ENCODE measurements at places on chromosomes 6 and 20. TPM values are rescaled to one million over a fixed set of nuclear protein-coding genes. Genes with fewer than 3 reads are reported as not detected.

- DNase-seq, result no peak
These were observed 48.2 kb upstream of the ZNFX1 start for GRCh38 chr20:49326026-49326425.

DNA sequence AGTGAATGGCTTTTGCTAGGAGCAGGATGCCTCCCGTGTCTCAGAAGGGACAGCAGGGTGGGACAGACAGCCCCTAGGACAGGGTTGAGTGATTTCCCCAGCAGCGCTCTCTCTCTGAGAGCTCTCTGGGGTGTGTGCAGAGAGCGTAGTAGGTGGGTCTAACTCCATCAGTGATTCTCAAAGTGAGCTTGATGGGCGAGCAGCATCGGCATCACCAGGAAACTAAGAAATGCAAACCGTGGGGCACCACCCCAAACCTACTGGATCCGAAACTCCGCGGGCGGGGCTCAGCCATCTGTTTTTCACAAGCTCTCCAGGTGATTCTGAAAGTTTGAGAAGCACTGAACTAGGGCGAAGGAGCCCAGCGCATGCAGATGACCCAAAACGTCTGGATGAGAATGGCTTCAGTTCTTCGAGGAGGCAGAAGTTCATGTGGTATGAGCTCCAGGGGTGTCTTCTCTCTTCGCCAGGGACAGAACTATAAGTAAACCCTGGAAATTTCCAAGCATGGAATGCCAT, 119.6 kb upstream of the RNF24 start:
- DNase-seq, result no peak

DNA sequence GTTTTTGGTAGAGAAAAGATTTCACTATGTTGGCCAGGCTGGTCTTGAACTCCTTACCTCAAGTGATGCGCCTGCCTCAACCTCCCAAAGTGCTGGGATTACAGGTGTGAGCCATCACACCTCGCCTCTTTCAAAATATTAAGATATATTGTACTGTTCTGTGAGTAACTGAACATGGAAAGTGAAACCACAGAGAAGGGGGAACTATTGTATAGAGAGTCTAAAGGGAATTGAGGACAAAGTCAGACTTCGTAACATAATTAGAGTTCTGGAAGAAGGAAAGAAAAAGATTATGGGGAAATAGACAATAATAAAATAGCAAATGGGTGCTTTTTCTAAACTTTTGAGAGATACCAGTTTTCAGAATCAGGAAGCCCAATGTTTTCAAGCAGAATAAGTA, 17.4 kb upstream of the AKAP7 start:
- DNase-seq, result no peak

DNA sequence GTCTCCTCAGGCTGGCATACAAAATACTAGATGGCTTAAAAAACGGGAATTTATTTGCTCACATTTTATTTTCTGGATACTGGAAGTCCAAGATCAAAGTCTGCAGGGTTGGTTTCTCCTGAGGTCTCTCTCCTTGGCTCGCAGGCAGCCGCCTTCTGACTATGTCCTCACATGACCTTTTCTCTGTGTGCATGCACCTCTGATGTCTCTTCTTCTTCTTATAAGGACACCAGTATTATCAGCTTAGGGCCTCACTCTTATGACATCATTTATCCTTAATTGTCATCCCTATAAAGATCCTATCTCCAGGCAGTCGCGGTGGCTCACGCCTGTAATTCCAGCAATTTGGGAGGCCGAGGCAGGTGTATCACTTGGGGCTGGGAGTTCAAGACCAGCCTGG, 9.3 kb upstream of the TRIM27 start:
- no peak for DNase-seq

Gene PSORS1C2
- not detected for total RNA-seq

Gene EMILIN3
- 4.0 TPM for total RNA-seq

Gene PPIL6
- total RNA-seq, result 5.5 TPM

Gene RAD21L1
- not detected for total RNA-seq

Gene PBOV1
- not detected for total RNA-seq

Gene TP53TG5
- 1.6 TPM for total RNA-seq
